ENCODE measurements at places on chromosomes 7 and 10. TPM values are rescaled to one million over a fixed set of nuclear protein-coding genes. Genes with fewer than 3 reads are reported as not detected.

FAM131B gene
- 0.55 TPM for total RNA-seq

LIPF gene
- total RNA-seq: not detected

ZNF736 gene
- total RNA-seq: 24.2 TPM

OPALIN gene
- total RNA-seq: not detected

IL6 gene
- total RNA-seq: 5.8 TPM

COA1 gene
- 54.3 TPM for total RNA-seq
